Myocyte (in vitro differentiated cells): ENCODE measurements at places on chromosomes 2 and 18.
A peak's percentile ranks its signal among the peaks of the same experiment; 100 is the strongest.

DNA sequence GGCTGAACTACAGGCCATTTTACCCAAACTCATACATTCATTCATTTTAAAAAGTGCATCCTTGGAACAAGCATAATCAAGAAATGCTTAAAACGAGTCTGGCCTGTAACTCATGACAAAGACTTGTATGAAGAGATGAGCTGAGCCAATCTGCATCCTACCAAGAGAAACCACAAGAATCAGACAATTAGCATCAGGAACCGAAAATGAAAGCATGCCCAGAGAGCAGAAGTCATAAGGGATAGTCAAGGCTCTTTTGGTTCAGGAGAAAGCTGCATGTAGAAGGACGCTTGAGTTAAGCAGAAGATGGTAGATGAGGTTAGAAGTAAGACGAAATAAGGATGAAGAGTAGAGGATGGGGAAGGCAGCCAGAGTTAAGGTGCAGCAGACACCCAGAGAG is 137.0 kb upstream of the CTNNA2 start:
- DNase-seq: no peak

- DNase-seq: no peak
Observed at GRCh38 chr2:144341538-144341937, 178.4 kb downstream of the ZEB2 start.

DNA sequence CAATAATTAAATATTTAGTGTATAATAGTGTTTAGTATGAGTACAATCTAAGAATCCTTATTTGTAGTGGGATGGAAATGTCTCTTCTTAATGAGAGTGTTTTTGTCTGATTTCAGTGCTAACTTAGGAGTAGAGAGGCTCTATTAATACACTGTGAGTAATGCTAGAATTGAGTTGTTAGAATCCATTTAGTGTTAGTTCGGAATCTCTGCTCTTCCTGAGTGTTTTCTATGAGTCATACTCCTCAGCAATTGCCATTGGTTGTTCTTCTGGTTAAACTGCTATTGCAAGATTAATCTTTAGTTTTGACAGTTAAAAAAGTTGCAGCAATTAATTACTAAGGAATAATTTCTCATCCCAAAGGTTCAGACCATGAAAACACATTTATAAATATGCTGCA is 828.6 kb upstream of the POU3F3 start:
- no peak for DNase-seq

DNA sequence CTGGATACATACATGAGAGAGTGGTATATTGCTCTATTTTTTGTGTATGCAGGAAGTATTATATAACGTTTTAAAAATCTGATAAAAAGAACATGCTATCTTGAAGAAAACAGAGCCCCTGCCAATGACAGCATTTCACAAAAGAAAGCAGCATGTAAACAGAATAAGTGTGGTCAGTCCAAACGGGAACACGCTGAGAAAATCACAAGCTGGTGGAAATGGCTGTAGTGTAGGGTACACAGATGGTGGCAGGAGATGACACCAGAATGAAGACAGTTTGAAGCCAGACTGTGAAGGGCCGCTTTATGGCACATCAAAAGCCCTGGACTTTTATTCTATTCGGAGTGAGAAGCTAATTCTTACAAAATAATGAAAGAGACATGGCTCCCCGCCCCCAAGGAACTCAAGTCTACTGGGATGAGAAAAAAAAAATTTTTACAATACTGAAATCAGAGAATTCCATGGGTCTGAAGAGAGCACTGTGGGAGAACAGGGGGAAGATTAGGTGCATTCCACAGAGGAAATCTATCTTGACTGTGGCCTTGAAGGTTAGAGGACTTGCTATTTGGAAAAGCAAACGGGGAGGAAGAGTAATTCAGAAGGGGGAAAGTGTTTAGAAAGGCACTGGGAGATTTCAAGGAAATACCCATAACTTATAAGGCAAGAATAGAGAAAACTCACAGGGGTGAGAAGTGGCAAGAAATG is 217.7 kb upstream of the SMAD7 start:
- DNase-seq: no peak

DNA sequence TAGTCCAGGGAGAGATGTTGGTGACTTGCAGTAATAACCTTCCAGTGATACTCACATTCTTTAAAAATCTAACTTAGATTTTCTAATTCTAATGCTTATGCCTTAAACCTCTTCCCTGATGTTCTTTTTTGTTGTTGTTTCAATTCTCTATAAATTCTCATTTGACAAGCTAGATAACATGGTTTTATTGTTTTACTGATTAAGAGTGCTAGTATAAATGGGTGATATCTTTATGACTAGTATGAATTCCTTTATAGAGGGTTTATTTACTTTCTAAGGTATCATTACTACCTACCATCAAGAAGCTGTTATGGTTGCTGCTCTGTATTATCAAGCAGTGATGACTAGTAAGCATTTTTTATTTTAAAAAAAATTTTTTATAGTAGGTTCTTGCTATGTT is 35.0 kb downstream of the ACVR2A start:
- DNase-seq: no peak

DNA sequence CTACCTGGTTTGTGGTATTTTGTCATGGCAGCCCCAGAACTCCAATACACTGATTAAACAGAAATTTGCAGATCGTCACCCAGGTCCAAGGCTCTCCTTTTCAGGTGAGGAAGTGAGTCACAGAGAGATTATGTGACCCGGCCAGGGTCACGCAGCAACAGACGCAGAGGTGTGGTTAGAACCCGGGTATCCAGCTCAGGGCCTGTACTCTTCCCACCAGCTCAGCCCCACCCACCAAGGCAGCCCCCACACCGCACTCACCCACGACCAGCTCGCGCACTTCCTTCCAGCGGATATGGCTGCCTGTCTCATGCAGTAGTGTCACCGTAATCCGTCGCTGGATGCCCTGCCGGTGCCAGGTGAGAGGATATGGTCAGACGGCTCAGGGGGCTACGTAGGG is 48.1 kb downstream of the AQP12A start:
- no peak for DNase-seq

GRCh38 chr2:46331109-46331766 is 34.0 kb downstream of the EPAS1 start:
- no peak for DNase-seq

DNA sequence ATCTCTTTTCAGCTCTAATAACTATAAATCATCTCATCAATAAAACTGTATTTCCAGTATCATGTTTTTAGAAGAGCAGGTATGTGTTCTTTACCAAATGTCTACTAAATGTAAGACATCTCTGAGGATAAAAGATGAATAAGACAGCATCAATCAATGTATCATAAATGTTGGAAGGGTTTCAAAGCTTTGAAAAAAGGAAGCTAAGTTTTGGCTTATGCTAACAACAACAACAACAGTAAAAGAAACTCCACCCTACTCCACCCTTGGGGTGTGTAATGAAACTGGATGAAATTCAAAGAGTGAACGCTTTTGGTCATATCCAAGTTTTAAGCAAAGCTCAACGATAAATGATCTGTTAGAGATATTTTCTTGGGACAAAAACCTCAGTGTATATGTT is 17.1 kb downstream of the PRKD3 start:
- DNase-seq: no peak

- DNase-seq: peak; percentile 2
Observed at GRCh38 chr2:142220901-142221300, 90.1 kb upstream of the LRP1B start.

- DNase-seq: no peak
Observed at GRCh38 chr18:42892181-42892580, 223.3 kb downstream of the RIT2 start.

DNA sequence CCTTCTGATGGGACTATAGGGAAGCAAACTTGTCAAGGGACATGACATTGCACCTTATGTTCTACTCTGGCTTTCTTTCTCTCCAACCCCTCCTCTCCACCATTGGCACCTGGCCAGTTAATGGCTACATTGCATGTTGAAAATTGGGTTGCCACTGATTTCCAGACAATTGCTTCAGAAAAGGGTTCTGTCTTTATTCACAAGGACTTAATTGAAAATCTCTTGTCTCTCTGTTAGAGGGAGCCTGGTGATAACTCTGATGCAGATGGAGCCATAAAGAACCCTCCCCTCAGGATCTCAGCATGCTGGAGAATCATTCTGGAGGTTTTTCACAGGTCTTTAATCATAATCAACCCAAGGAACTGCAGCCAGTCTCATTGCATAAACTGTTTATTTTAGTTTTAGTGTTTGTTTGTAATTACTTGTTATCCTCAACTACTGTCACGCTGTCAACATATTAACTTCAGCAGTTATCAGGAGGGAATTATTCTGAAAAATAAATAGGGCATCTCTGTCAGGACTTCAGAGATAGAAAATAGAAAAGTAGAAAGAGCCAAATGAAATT is 316.8 kb downstream of the RIT2 start:
- DNase-seq: no peak

GRCh38 chr2:26754972-26755670 is 9.0 kb upstream of the SLC35F6 start:
- DNase-seq: no peak

GRCh38 chr18:63197246-63197869 is 122.2 kb downstream of the BCL2 start:
- DNase-seq: no peak

- no peak for DNase-seq
Observed at GRCh38 chr2:174070281-174070680, 105.1 kb upstream of the SP3 start.

DNA sequence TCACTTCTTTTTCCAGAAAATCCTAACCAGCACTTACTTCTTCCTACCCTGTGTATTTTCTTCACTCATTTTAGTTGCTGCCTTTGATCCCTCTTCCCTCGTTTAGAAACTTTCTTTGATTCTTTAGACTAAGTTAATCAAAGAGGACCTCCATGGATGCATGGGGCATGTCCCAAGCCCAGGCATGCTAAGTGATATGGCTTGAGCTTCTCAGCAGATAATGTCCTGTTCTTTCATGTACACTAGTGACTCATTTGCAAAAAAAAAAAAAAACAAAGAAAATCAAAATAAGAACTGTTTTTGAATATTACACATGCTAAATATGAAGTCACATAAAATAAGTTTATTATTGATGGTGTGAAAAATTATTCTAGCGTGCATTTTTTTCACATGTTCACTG is 800.9 kb downstream of the SATB2 start:
- DNase-seq: no peak
